ENCODE measurements at places on chromosomes 13 and 19.

- no peak for DNase-seq
Measured at GRCh38 chr19:38019396-38019724, 112.4 kb downstream of the SIPA1L3 start.

GRCh38 chr13:45540195-45540594 lies 75.3 kb downstream of the ERICH6B start:
- no peak for DNase-seq

DNA sequence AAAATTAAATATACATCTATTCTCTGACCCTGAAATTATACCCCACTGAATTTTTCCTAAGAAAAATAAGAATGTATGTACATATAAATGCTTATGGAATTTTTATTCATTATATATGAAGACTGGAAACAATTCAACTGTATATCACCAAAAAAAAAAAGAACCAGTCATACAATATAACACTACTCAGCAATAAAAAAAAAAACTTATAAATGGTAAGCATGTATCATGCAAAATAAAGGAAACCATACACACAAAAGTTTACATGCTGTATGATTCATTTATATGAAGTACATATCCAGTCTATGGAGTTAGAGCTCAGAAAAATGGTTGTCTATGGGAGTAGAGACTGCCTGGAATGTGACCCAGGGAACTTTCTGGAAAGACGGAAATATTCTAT lies 199.4 kb upstream of the MIR17HG start:
- no peak for DNase-seq

GRCh38 chr13:63554157-63554556 lies 2138.5 kb upstream of the PCDH20 start:
- no peak for DNase-seq

DNA sequence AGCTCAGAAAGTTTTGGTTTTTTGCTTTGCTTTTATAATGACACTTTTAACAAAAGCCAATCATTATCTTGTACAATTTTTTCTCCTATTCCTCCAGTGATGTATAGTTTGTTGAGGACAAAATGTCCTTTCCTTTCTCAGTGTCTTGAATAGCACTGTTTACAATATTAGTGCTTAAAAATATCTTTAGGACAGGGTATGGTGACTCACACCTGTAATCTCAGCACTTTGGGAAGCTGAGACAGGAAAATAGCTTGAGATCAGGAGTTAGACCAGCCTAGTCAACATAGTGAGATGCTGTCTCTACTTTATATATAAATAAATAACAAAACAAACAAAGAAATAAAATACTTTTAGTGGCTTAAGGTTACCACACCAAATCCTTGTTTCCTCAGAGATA lies 41.9 kb downstream of the SPRY2 start:
- DNase-seq, result no peak

GRCh38 chr19:12773571-12773970 lies 1.8 kb downstream of the HOOK2 start:
- DNase-seq, result no peak

DNA sequence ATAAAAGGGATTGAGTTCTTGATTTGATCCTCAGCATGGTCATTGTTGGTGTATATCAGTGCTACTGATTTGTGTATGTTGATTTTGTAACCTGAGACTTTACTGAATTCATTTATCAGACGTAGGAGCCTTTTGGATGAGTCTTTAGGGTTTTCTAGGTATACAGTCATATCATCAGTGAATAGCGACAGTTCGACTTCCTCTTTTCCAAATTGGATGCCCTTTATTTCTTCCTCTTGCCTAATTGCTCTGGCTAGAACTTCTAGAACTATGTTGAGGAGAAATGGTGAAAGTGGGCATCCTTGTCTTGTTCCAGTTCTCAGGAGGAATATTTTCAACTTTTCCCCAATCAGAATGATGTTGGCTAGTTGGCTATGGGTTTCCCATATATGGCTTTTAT lies 27.0 kb downstream of the POMP start:
- DNase-seq, result no peak

GRCh38 chr19:58134244-58134643 lies 16.3 kb downstream of the ZNF329 start:
- DNase-seq, result no peak

- no peak for DNase-seq
Measured at GRCh38 chr19:16612636-16613035, 15.4 kb downstream of the MED26 start.

DNA sequence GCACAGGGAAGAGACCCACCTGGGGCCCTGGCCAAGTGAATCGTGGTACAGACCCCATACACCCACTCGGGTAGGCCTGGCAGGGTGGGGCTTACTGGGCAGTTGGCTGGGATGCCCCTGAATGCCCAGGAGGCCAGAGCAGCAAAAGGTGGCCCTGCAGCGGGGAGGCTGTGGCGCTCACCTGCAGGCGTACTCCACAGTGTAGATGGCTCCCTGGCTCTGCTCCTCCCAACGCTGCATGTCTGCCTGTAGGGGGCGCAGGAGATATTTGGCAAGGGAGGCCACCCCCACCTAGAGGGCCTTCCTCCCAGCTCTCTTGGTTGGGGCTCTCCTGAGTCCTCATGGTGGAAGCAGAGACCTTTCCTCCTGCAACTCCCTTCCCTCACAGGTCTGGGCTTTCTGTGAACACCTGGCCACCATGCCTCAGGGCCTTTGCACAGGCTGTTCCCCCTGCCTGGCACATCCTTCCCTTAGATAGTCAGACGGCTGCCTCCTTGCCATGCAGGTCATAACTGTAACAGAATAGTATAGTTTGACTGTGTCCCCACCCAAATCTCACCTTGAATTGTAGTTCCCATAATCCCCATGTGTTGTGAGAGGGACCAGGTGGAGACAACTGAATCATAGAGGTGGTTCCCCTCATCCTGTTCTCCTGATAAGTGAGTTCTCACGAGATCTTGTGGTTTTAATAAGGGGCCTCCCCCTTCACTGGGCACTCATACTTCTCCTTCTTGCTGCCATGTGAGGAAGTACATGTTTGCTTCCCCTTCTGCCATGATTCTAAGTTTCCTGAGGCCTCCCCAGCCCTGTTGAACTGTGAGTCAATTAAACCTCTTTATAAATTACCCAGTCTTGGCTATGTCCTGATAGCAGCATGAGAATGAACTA lies 5.9 kb downstream of the BORCS8 start:
- peak; percentile 73 for DNase-seq

- no peak for DNase-seq
Measured at GRCh38 chr13:49641801-49642291, 13.5 kb downstream of the ARL11 start.

DNA sequence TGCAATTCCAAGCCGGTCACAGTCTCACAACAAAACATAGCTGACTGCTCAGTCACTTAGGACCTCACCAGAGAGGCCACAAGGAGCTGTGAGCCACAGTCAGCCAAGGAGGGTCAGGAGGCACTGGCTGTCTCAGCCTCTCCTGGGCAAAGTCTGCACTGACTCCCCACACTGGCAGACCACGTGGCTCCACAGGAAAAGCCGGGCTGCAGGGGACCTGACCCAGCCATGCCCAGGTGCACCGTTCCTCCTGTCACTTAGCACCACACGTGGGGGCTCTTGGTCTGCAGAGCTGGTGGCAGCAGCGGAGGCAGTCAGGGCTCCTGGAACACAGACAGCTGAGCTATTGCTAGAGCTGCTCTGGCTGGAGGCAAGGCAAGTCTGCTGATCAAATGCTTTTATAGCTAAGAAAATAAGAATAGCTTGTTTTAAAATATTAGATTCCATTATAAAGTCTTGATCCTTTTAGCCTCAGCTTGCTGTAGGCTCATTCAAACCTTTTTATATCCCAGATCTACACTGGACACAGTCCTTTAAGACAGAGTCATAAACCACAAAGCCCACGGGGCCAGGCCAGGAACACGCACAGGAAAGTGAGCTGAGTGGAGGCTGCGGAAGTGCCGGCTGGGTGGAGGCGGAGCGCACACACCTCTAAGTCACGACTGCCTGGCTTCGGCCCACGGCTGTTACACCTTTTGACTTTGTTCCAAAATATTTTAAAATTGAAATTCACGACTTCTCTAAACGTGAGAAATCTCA lies 744.1 kb downstream of the UQCRFS1 start:
- no peak for DNase-seq

DNA sequence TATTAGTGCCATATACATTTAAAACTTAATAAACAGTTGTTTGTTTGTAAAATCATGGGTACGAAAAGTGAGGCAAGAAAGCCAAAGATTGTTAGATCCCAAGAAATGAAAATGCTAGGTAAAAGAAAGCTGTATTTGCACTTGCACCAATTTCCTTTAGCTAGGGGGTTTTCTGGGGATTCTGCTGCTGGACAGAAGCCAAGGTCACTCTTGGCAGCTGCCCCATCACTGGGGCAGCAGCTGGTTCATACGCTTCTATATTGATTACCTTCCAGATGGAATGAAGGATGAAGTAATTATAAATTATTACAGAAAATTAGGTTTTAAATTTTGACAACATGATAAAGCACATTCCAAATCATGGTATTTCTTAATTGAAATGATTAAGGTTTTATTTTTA lies 127.4 kb downstream of the SLITRK5 start:
- no peak for DNase-seq

DNA sequence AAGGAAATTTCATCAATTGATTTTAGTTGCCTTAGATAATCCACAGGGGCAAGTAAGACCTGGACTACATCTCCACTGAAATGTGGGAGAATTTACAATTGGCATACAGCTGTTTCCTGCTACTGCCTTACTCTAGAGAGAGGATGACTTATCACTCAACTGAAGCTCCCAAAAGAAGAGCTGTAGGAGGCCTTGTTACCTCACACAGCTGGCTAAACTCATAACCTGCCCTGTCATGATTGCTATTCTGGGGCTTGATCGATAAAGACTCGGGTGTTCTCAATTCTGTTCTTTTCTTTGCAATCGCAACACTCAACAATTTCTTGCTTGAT lies 1396.4 kb downstream of the EFNB2 start:
- no peak for DNase-seq

DNA sequence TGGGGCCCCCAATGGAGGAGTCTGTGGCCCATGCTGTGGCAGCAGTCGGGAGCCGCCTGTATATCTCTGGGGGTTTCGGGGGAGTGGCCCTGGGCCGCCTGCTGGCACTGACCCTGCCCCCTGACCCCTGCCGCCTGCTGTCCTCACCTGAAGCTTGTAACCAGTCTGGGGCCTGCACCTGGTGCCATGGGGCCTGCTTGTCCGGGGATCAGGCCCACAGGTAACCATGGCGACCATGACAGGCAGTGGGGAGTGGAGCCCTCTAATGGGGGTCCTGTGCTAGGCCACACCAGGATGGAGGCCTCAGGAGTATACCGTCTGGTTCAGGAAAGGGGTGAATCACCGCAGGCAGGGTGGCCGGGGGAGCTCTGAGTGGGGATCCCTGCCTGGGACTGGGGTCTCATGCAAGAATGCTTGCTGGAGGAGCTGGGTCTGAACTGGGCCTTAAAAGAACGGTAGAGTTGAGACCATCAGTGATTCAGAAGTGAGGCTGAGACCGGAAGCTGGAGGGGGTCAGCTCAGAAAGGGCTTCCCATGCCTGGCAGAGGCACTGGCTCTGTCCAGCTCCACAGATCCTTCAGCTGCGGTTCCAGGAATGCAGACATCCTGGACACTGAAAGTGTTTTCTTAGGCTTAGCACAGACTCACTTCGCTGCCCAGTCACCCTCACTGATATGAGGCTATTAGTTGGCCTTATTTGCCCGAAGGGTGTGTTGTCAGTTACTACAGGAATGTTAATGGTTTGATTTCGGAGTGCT lies 29.1 kb downstream of the CNFN start:
- DNase-seq, result no peak

DNA sequence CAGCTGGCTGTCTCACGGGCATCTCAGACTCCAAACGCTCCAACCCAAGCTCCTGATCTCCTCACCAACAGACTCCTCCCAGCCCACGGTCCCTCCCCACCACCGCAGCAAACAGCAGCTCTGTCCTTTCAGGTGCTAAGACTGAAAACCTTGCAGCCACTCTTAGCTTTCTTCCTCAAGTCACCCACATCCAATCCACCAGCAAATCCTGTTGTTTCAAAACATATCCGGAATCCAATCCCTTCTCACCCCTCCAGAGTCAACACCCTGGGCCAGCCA lies 20.8 kb downstream of the C19orf81 start:
- DNase-seq, result no peak

GRCh38 chr19:32676895-32677359 lies 1.3 kb downstream of the RGS9BP start:
- no peak for DNase-seq

GRCh38 chr19:29535214-29535831 lies 9.5 kb downstream of the VSTM2B start:
- peak; percentile 7 for DNase-seq

DNA sequence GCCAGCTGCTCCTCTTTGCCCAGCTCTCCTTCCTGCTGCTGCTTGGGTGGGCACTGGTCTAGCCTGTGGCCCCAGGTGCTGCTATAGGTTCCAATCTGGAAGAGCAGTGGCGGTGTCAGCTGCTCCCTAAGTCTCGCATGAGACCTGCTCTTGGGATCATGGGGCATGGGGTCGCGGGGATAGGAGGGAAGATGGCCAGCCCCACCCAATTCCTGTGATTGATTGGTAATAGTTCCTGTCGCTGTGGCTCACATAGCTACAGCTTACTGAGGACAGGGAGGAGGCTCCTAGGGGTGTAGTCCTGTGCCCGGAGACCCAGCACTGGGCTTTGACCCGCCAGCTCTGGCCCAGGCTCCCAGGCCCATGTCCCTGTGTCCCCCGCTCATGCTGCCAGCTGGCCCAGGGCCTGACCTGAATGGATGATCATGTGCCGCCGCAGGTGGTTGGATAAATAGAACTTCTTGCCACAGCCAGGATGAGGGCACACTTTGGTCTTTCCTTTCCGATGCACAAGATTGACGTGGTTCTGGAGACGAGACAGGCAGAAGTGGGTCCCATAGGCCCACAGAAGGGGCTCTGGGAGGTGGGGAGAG lies 4.5 kb upstream of the ELAVL3 start:
- no peak for DNase-seq

DNA sequence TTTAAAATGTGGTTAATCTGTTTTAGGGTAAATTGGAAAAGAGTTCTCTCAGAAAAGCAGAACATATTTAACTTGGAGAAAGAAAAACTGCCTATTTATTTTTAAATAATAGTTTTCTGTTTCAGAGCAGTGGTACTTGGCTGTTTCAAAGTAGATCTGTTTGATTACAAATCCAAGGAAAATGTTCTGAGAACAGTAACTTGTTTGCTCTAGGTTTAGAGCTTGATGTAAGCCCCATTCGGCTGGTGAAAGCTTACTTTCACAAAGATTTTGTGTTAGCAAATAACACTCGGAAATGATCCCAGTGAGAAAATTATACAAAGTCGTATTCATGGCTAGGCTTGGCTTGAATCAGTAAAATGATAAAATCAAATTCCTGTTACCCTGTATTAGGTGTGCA lies 395.8 kb upstream of the GPC6 start:
- no peak for DNase-seq

- DNase-seq, result no peak
Measured at GRCh38 chr13:91904597-91904996, 506.2 kb downstream of the GPC5 start.

Data from activated naive CD4-positive, alpha-beta T cell treated with anti-CD3 and anti-CD28 coated beads, Interleukin-2, amount 50 U/mL, for 72 hours (primary cell).